ENCODE measurements at places on chromosomes 1 and 21.

- DNase-seq, result no peak
Observed at GRCh38 chr21:32708069-32708468, 19.7 kb downstream of the SYNJ1 start.

- DNase-seq, result no peak
Observed at GRCh38 chr21:32035617-32036016, 162.8 kb downstream of the HUNK start.

GRCh38 chr1:67261680-67262079, 46.0 kb upstream of the IL12RB2 start:
- DNase-seq, result no peak

- no peak for DNase-seq
Observed at GRCh38 chr1:204409836-204410687, 1.6 kb downstream of the PPP1R15B start.

GRCh38 chr1:26359981-26360806, 6.3 kb upstream of the CRYBG2 start:
- DNase-seq, result no peak

DNA sequence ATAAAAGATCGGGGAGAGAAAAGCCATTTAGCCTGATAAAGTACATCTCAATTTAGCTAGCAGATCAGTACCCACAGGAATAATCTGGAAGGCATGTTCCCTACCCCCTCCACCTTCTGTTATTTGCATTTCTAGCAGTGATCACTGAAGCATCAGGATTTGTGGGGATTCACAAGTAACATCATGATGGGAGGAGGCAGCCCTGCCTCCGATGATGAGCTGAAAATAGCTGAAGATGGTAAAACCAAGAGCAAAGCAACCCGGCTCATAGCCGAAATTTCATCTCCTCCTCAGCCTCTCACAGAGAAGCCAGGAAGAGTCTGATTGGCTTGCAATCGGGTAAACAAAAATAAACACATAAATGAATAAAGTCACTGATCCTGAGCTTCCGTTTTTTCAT, 2.4 kb downstream of the CCSAP start:
- DNase-seq, result no peak

- no peak for DNase-seq
Observed at GRCh38 chr21:40386294-40386911, 460.6 kb downstream of the DSCAM start.
